ENCODE measurements at places on chromosomes 2 and 18.
A peak's percentile ranks its signal among the peaks of the same experiment; 100 is the strongest.

DNA sequence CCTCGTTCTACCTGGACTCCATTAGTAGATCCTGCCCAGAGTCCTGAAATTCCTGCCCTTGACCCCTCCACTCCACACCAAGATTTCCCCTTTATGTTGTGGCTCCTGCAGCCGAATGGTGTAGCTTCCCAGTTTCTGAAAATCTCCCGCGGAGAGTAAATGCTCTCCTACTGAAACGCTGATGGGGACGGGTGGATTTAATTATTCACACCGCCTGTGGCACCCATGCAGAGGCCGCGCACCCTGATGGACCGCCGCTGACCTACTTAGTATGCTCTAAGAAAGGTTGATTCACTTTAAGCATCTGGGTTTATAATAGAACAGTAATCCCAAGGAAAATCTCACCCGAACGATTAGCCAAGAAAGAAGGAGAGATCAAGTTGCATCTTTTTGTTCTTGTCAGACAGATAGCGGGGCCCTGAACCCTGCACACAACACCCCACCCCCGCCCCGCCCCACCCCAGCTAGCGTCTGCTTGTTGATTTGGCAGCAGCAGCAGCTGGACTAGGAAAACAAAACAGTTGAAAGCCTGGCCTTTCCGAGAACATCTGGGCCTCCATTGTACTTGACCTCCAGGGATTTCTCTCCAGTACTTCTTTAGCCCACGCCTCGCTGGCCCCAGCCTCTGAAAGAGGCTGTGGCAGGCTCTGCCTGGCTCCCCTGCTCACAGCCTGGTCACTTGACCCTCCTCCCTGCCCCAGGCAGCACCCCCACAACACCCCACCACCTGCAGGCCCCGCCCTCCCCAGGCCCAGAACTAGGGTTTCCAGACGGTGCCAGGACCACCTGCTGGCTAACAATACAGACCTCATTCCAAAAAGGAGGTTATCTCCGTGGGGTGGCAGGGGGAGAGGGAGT is 53.6 kb downstream of the DPYSL5 start:
- DNase-seq: no peak

DNA sequence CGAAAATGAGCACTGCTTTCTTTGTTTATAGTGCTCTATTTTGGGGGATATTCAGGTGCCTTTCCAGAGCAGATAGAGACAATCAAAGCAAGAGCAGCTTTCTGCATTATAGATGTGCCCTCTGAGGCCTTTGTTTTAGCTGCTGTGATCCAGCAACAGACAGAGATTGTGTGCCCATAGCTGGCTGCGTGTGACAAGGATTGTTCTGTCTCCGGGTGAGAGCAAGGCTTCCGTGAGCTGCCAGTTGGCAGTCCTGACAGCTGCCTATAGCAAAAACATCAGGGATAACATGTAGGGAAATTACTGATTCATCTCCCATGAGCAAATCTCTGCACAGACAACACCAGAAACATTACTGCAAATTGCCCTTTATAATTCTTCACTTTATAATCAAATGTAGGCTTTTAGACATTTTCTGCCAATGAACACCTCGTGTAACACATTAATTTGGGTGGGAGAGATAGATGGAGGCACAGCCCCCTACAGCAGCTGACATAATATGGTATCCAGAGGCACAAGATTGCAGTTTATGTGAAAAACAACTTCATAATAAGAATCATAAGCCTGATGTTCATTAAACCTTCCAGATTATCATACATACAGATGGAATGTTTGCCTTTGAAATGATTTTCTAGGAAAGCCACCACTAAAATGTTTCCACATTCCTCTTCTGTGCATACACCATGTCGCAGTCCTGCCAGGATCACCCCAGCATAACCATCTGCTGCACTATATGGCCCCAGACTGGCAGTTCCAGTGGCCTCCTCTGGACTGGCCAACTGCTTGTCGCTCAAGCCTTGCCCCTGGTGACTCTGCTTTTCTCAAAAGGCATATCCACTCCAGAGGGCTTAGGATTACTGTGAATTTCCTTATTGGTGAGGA is 131.2 kb downstream of the TRIB2 start:
- DNase-seq: no peak

DNA sequence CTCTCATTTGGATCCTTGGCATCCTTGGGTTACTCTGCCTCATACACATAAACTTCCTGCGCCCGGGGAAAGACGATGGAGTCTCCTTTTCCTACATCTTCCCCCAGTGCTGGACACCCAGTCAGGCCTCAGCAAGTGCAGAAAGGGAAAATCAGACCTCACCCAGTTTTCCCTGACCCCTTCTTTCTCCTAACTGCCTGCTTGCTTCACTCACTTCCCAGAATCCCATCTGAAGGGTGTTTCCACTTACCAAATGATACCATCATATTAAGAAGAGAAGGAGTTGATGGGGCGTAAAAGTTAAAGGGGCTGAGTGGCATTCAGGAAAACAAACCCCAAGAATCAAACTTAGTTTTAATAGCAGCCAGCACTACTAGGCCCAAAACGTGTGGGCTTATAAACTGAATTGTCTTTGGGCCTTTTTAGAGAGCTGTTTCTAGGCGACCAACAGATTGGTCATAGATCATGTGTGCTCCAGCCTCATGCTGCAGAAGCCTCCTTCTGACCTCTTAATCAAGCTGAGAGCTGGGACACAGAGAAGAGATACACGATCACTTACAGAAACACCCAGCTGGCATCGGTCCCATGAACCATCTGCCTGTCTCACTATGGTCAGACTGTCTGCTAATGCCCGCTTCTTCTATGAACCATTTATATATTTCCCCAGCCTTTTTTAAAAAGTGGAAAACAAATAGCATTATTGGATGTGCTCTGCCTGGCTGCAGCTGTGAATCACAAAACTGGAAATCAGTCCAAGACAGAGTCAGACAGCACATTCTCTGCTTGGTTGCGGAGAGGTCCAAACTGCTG is 165.7 kb upstream of the SLC14A2 start:
- no peak for DNase-seq

- DNase-seq: no peak
Measured at GRCh38 chr18:76363436-76364120, 131.5 kb downstream of the ZNF516 start.

DNA sequence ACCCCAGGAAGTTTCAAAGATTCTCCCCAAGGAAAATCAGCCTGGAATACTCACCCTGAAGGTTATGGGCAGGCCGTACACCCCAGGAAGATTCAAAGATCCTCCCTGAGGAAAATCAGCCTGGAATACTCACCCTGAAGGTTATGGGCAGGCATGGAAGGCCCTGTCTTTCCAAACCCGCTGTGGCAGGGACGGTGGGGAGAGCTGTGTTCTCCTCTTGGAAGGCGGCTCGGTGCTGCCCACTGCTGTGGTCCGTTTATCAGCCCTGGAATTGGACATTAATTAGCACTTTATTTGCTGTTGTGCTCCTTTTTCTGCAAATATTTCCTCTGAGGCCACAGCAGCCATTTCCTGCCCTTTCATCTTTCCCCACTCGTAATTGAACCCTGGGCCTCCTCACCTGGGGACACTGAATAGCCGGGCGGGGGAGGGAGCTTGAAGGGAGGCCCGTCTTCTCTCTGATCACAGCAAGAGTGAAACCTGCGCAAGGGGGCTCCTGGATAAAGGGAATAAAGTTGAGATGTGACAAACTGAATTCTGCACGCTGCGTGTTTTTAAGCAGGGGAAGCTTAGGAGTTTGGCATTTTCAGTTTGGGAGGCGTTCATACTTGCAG is 308.7 kb upstream of the SALL3 start:
- DNase-seq: no peak

DNA sequence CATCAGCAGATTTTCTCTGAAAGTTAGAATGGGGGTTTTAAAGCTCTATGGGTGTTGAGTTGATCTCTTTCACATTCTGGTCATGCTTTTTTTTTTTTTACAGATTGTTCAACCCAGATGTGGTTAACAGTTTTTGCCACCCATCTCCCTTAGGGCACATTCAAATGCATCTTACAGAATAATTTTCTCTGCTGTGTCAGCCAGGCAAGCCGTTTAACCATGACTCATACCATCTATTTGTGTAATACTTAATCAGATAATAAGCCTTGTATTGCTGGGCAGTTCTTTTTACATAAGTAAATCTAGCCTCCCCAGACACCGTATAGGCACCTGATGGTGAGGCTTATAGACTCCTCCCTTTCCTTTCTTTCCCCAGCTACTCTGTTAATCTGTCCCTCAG is 62.0 kb downstream of the TGIF1 start:
- DNase-seq: peak; percentile 62

GRCh38 chr2:149017116-149017985 is 21.1 kb upstream of the LYPD6B start:
- peak; percentile 72 for DNase-seq

DNA sequence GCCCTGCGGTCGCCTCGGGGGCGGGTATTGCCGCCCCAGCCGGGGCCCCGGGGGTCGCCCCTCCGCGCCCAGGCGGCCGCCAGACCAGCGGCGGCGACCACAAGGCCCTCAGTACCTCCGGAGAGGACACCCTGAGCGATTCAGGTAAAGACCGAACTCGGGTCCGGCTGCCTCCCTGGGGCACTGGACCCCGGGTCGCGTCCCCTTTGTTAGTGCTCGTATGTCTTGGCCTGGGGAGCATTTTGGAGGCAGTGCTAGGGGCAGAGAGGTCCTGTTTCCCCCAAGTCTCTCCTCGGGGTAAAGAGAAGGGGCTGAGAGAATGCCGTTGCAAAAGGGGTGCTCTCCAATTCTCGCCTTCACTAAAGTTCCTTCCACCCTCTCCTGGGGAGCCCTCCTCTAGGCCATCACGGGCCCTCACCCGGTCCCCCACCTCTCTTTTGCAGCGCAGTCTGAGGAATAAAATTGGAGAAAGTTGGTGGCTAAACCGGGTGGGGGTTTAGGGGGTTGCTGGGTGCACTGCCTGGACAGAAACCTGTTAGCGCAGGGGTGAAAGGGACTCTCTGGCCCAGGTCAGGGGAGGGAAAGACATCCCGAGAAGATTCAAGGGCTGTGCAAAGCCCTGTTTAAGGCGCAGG is 2.5 kb downstream of the MYCN start:
- no peak for DNase-seq

GRCh38 chr2:167133614-167134013 is 245.3 kb downstream of the XIRP2 start:
- DNase-seq: no peak

GRCh38 chr2:230153390-230153976 is 66.3 kb downstream of the SP110 start:
- no peak for DNase-seq

DNA sequence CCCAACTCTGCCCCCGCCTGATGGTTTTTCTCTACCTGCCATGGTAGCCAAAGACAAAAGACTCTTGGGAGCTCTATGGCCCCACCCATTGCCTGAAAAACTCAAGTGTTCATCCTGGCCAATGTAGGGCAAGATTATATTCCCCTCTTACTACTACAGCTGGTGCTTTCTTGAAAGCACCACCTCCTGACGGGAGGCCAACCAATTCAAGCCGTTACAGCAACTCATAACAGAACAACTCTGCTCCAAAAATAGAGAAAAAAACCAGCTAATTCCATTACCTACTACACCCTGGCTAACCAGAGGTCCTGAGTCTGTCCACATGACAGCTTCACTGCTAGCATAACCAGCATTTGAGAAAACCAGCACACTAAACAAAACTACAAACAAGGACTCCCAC is 127.5 kb upstream of the GAREM1 start:
- no peak for DNase-seq

DNA sequence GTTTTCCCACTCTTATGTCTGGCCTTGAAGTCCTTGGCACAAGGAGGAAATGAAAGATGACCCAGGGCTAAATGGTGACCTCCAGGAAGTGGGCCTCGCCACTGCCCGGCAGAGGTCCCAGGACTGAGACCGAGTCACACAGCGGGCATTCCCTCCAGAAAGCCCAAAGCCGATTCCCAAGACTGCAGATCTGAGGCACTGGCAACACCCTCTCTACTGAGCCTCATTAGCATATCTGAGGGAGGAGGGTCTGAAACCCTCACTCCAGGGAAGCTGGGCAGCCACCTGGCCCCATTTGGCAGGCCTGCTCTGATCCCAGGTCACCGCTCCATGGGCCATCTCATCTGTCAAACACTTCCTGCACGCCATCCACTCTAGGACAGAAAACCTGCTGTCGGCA is 29.1 kb downstream of the FAM178B start:
- DNase-seq: no peak

- DNase-seq: peak; percentile 84
Measured at GRCh38 chr2:162297925-162298552, 20.4 kb downstream of the IFIH1 start.

- DNase-seq: no peak
Measured at GRCh38 chr18:57498682-57499256, 63.6 kb downstream of the ONECUT2 start.

- DNase-seq: no peak
Measured at GRCh38 chr2:121640380-121641316, 8.6 kb downstream of the CLASP1 start.

GRCh38 chr2:16821692-16822091 is 156.1 kb upstream of the CYRIA start:
- DNase-seq: no peak
